IMR-90 (cell line): ENCODE measurements at places on chromosomes 1 and 21. TPM values are rescaled to one million over a fixed set of nuclear protein-coding genes. Genes with fewer than 3 reads are reported as not detected.

FAM3B gene
- not detected in 2 replicates for total RNA-seq

HSD11B1 gene
- total RNA-seq = 0.28 and 0.72 TPM in 2 replicates

KCNE2 gene
- total RNA-seq = not detected in 2 replicates

TP73 gene
- not detected in 2 replicates for total RNA-seq

ZBTB18 gene
- total RNA-seq = 14.7 and 16.0 TPM in 2 replicates

SPRR2E gene
- not detected in 2 replicates for total RNA-seq

FCGR1A gene
- total RNA-seq = not detected in 2 replicates

KDF1 gene
- not detected in 2 replicates for total RNA-seq

OSCP1 gene
- total RNA-seq = 9.4 and 11.8 TPM in 2 replicates

IFFO2 gene
- total RNA-seq = 13.6 and 14.5 TPM in 2 replicates

PTBP2 gene
- total RNA-seq = 37.8 and 38.6 TPM in 2 replicates

PCNX2 gene
- total RNA-seq = 22.6 and 26.1 TPM in 2 replicates

RER1 gene
- total RNA-seq = 47.1 and 51.7 TPM in 2 replicates

GAS5 gene
- total RNA-seq = 380 and 450 TPM in 2 replicates

CALML6 gene
- not detected in 2 replicates for total RNA-seq

RGS2 gene
- 19.7 and 25.0 TPM in 2 replicates for total RNA-seq

WDTC1 gene
- total RNA-seq = 9.9 and 10.0 TPM in 2 replicates

GBP6 gene
- not detected in 2 replicates for total RNA-seq

CPT2 gene
- total RNA-seq = 14.2 and 16.0 TPM in 2 replicates

SLC22A15 gene
- total RNA-seq = under 0.01 TPM in 2 replicates

PLA2G5 gene
- total RNA-seq = not detected in 2 replicates

MYBPH gene
- not detected in 2 replicates for total RNA-seq

MFN2 gene
- total RNA-seq = 76.4 and 84.2 TPM in 2 replicates

UCK2 gene
- 74.2 and 87.8 TPM in 2 replicates for total RNA-seq

RO60 gene
- total RNA-seq = 161 and 184 TPM in 2 replicates

UCHL5 gene
- 12.9 and 25.8 TPM in 2 replicates for total RNA-seq

LRRN2 gene
- not detected in 2 replicates for total RNA-seq

CIART gene
- 13.9 and 18.1 TPM in 2 replicates for total RNA-seq

CSF3R gene
- not detected in 2 replicates for total RNA-seq

FAM110D gene
- not detected in 2 replicates for total RNA-seq

ODR4 gene
- 9.7 and 14.2 TPM in 2 replicates for total RNA-seq

SNX27 gene
- 25.6 and 34.4 TPM in 2 replicates for total RNA-seq

FAM167B gene
- 0.18 TPM in 1 of 2 replicates, not detected in the other for total RNA-seq

NAXE gene
- 70.3 and 74.2 TPM in 2 replicates for total RNA-seq

KCNQ4 gene
- not detected in 2 replicates for total RNA-seq

KCNN3 gene
- not detected in 2 replicates for total RNA-seq

CCDC30 gene
- under 0.01 and 0.18 TPM in 2 replicates for total RNA-seq

GBP4 gene
- not detected in 2 replicates for total RNA-seq

ST6GALNAC3 gene
- 0.56 and 1.3 TPM in 2 replicates for total RNA-seq

LCA5L gene
- 0.18 and 0.28 TPM in 2 replicates for total RNA-seq

NTRK1 gene
- not detected in 2 replicates for total RNA-seq

OTUD3 gene
- total RNA-seq = 2.9 and 6.1 TPM in 2 replicates

DMRTA2 gene
- not detected in 2 replicates for total RNA-seq

RIIAD1 gene
- not detected in 2 replicates for total RNA-seq

CRYBG2 gene
- total RNA-seq = not detected in 2 replicates

C1orf105 gene
- not detected in 2 replicates for total RNA-seq

GPR89A gene
- 29.0 and 32.8 TPM in 2 replicates for total RNA-seq

KIAA1614 gene
- 1.7 and 1.8 TPM in 2 replicates for total RNA-seq

DIO1 gene
- not detected in 2 replicates for total RNA-seq

PCSK9 gene
- under 0.01 TPM in 2 replicates for total RNA-seq

CYYR1 gene
- total RNA-seq = not detected in 2 replicates

AIM2 gene
- not detected in 2 replicates for total RNA-seq

MCOLN3 gene
- total RNA-seq = not detected in 2 replicates

AK5 gene
- total RNA-seq = 25.8 and 54.7 TPM in 2 replicates

CD52 gene
- not detected in 2 replicates for total RNA-seq
